ENCODE measurements at places on chromosomes 1 and 21.

DNA sequence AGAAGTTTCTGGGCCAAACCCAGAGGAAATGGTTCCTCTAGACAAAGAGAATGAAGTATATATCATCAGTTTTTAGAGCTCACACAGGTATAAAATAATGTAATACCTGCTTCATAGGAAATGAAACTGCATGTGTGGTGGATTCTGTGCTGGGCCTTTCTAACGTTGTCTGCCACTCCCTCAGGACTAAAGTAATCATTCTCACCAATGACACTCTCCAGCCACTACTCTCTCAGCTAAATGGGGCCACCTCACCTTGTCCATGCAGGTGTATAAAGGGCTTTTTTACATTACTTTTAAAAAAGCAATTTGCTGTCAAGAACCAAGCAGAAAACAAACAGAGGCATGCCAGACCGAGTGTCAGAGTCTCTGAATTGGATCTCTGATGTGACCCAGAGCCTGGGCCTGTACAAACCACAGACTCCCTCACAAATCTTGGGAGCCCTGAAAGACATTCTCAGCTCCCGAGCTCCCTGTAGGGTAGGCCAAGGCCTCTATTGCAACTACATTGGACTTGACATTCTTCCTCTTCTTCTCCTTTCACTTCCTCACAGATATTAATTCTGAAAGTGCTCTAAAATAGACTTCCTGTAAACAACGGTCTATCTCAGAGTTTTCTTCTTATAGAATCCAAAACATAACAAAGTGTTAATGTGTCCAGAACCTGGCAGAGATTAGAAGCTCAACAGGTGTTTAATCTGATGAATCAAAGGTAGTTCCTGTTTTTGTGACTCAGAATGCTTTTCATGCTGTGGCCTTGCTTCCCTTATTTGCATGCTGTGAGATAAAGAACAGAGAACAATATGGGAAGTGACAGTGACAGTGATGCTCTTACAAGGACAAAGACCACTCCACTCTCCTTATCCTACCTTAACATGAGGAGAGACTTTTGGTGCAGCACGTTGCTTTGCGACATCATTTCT lies 8.6 kb downstream of the AIM2 start:
- DNase-seq: no peak

DNA sequence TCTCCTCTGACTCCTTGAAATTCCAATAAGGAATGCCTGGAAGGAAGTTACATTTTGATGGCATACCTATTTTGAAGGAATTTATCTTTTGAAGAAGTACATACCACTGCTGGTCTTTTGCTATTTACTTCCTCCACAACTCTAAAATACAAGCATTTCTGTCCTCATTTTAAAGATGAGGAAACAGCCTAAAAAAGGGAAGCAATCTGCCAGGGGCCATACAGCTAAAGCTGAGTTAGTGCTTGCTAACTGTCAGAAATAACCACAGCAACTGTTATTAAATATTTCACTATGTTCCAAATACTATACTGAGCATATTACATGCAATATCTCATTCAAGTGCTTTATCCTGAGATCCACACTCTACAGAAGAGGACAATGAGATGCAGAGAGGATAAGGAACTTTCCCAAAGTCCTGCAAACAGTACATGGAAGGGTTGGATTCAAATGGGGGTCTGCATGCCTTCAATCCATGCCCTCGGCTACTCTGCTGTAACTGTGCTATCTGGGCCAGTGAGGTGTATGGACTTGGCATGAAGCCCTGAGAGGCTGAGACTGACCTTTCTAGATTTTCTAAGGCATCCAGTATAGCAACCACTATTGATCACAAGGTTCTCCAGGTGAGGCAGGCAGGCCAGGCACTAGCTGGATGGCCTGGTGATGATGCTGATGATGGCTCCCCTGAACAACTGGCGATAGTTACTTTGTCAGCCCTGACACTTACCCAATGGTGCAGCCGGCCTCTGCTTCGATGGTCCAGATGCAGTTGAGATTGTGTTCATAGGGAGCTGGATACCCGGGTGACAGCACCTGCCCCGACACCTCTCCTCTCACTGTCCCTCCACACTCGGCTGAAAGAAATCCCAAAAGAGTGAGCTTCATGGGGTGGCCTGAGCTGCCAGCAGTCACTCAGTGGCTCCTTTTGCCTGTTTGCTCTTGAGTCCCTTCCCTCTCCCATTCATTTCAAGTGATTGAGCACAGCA lies 171.4 kb upstream of the HMGB4 start:
- DNase-seq: no peak

- peak; percentile 28 for DNase-seq
These were observed at the start of gene FAM131C for GRCh38 chr1:16073490-16074119. Gene FAM131C, minus strand, starts transcription at chr1:16073651. Its CDS starts 209 bp downstream, at chr1:16073442.

DNA sequence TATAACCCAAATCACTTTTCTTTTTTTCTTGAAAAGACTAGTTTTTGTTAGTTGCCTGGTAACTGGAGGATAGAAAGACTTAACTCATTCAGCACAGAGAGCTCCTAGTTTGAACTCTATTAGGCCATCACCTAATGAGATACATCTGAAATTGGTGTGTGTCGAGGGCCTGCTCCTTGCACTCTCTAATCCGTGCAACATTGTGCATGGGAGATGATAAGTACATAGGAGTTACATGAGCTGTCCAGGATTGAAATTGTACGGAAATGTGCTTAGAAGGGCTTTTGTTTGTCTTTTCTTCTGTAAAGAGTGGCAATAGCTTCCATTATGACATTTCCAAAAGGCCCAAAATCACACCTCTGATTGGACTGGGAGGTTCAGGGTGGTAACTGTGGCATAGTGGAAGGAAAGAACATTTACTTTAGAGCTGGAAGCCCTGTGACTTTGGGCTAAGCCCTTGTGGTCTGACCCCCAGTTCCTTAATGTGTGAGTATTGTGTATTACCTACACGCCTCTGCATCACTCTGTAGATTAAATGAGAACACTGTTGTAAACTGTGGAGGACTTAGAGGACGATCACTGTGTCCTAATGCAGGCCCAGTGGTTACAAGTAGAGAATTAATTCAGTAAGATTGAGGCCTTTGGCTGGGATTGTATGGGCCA lies 71.2 kb downstream of the FGGY start:
- DNase-seq: no peak

DNA sequence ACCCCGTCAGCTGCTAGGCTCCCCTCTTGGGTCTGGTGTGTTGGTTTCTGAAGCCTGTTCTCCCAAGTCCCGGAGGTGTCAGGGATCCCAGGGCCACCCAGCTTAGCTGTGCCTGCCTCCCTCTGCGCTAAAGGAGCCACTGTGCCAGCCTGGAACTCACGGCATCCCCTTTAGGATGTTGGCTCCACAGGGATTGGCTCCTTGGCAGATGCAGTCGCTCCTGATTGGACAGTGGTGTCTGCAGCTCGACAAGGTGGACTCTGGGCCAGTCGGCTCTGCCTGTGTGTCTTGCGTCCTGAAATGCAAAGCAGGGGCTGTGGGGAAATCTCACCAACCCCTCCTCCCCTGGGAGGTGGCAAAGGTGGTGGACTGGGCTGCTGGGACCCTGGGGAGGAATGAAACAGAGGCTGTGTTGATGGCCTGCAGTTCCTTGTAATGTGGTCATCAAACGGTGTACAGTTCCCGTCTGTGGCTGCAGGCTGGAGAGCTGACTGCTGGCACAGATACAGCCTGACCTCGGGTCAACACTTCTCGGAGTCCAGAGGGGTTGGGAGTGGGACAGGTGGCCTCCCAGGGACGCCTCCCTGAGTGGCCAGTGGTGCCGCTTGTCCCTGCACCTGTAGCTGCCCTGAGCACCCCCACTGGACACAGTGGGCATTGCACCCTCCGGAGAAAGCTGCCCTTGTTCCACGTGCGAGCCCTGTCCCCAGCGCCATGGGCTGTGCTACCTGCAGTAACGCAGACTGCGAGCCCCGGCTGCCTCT lies 11.5 kb upstream of the KCNAB2 start:
- DNase-seq: no peak

DNA sequence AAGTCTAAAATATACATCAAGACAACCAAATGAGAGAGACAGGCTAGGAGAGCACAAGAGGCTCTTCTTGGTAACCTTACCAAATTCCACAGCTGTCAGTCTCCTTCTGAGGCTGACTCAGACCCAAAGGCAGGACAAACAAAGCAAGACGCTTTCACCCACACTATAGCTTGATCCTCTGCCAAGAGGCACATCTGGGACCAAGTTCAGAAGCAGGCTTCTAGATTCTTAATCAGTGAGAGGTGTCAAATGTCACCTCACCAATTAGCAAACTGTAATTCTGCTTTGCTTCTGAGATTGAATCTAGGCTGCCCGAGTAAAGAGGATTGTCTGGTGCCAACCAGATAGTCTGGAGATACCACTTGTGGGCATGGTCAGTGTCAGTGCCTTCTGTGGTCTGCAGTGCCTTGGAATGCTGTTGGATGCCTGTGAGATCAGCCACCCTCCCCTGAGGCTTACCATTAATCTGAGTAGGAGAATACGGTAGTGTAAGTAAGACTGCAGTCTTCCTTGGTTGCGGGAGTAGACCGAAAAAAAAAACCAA lies 151.0 kb downstream of the FMN2 start:
- DNase-seq: peak; percentile 3

DNA sequence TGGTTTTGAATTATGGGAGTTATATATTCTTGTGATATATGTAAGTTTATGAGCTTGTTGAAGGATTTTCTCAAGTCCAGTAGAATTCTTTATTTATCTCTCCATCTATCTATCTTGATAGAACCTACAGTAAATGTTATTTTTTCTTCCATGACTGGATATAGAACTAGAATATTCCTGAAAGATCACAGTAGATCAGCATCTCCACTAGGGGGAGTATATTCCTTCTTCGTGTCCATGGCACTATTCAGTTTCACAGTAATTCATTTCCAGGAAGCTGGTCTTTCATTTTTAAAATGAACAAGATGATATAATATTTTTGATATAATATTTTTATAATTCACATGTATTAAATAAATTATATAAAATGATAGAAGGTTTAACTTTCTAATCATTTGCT lies 18.8 kb downstream of the TMPRSS15 start:
- peak; percentile 1 for DNase-seq

DNA sequence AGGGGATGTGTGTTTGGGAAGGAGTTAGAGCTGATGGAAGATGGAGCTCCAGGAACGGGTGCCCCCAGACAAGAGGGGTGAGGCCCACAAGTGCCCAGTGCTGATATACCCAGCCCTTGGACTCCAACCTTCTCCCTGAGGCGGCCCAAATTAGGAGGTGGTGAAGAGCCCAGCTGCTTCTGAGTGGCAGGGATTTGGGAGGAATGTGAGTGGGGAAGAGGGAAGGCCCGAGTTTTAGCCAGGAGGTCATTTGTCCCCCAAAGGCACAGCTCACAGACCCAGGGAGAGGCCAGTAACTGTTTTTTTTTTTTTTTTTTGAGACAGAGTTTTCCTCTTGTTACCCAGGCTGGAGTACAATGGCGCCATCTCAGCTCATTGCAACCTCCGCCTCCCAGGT lies 1.2 kb upstream of the PADI2 start:
- DNase-seq: no peak

GRCh38 chr1:53765657-53766056 lies 26.7 kb upstream of the GLIS1 start:
- DNase-seq: no peak

DNA sequence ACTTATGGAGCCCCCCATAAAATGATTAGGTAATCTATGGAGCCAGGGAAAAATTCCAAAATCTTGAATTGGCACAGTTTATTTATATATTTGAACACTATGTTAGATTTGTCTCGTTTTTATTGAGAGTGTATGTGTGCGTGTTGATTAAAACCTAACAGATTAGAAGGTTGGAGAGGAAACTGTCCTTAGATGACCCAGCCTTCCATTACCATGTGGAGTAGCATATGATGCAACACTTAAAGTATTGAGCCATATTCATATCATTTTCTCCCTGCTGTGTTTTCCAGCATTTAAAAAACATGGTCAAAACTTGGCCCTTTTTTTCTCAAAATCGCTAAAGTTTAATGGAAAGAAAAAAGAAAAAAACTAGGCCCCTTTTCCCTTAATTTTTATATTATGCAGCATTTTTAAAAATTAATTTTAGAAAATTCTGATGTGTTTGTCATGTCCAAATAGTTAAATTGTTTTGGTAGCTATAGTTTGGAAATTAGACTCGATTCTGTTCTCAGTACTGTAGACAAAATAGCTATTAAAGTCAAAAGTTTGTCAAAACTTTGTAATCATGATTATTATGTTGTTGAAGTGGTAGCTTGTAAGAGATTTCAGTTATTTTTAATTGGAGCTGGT lies 2.3 kb downstream of the LRRC8D start:
- DNase-seq: no peak

Data from NCI-H2171 (cell line).